Mesothelial cell of epicardium (in vitro differentiated cells): ENCODE measurements at places on chromosomes 1 and 21.
A peak's percentile ranks its signal among the peaks of the same experiment; 100 is the strongest.

DNA sequence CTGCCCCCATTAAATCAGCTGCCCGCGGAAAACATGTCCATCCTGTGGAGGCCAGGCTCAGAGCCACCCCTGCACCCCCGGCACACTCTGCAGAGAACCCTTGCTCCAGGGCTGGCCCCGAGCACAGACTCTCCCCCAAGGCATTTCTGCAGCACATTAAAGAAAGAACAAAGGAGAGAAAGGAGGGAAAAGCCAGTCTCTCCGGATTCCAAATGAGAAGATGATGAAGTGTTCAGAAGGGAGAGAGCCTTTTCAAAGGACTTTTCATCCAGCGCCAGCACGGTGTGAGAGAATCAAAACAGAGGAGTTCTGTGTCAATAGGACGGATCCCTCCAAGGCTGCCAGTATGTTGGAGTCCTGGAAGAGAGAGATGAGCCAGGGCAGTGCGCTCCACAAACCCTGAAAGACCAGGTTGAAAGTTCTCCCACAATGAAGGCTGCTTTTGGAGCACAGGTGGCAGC, 498.3 kb downstream of the NPHP4 start:
- DNase-seq, result no peak

DNA sequence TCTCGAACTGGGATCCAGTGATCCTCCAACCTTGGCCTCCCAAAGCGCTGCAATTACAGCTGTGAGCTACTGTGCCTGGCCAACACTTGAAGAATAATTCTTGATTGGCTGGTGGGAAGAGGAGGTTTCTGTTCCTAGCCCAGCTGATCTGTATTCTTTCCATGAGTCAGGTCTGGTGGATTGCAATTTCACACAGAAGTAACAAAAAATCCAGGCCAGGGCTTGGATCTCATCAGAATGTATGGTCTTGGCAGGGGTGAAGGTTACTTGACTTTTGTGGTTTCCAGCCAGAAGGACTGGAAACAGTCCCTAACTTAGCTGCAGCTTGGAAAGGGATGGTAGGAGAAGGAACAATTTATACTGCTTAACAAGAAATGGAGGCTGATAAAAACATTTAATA, 5.1 kb upstream of the HP1BP3 start:
- DNase-seq, result no peak

DNA sequence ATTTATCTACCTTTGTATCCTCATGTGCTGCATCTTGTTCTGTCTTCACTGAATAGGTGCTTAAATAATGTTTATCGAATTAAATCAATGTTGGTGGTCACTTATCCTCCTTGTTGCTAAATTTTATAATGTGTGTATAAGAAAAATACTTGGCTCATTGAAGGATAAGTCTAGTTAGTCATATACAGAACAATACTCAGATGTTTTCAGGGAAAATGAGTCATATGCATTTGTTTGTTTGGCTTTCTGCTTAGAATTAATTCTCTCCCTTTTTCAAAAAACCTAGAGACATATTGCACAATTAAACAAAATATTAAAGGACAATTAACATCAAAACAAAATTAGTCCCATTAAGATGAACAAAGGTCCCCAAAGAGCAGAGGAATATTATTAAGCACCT, 89.0 kb downstream of the UBE2U start:
- no peak for DNase-seq

- DNase-seq, result no peak
Observed at GRCh38 chr21:33480481-33481103, 818 bp upstream of the TMEM50B start.

DNA sequence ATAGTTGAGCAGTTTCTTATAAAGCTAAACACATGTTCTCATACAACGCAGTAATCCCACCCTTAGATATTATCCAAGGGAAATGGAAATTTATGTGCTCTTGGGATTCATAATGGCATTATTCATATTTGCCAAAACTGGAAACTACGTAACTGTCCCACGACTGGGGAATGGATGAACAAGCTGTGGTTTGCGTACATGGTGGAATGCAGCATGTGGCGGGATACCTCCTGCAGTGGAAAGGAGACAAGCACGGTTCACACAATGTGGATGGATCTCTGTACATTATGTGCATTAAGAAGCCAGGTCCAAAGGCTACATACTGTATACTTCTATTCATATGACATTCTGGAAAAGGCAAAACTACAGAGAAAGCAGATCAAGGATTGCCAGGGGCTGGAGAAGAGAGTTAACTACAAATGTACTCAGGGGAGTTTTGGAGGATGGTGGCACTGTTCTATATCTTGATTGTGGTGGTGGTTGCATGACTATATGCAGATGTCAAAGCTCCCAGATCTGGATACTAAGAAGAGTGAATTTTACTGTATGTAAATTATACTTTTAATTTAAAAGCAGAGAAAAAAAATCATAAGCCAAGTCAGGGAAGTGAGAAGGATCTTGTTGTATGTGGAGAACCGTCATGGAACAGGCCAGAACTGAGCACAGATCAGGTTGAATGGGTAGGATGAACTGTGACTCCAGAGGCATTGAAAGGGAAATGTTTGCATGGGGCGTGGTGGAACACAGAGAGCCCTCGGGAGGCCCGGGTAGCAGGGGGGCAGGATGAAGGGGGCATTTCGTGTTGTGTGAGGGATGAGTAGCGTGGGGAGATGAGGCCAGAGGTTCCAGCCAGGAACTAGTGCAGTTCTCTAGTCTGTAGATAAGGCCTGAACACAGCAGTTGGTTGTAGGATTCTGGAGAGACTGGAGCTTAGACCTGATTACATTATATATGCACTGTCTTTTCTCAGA, 90.7 kb downstream of the GALNT2 start:
- DNase-seq, result no peak

- no peak for DNase-seq
Observed at GRCh38 chr1:240294566-240294965, 202.9 kb downstream of the FMN2 start.

GRCh38 chr1:76090283-76091203, 16.0 kb downstream of the ST6GALNAC3 start:
- no peak for DNase-seq

- no peak for DNase-seq
Observed at GRCh38 chr1:201096041-201096461, 16.2 kb downstream of the CACNA1S start.

DNA sequence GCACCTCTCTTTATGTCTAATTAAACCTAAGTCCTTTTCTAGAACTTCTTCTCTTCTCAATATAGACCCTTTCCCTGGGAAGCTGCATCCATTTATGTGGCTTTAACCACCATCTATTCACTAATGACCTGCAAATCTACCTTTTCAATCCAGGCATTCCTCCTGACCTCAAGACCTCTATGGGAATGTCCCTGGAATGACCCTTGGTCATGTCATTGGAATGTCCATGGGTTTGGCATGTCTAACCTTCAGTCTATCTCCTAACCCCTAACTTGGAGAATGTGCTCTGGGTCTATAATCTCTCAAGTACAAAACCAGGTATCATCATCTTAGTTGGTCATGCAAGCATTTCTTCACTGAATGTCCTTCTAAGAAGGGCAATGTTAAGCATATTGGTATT, 196.1 kb downstream of the KCNH1 start:
- no peak for DNase-seq

DNA sequence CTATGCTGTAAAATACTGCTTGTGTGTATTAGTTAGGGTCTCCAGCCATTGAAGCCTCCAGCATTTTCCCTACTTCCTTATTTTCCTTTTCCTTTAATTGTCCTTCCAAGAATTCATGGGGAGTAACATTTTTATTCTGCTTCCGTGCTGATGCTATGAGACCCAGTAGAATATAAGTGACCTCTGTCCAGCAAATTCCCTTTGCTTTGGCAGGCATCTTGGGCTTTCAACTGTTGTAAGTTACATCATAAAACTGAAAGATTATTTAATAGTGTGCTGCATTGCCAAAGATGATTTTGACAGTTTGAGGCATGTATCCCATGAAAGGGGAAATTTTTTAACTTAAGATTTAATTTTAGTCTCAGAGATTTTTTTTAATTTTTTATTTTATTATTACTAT, 48.1 kb upstream of the B3GALT2 start:
- DNase-seq, result no peak

DNA sequence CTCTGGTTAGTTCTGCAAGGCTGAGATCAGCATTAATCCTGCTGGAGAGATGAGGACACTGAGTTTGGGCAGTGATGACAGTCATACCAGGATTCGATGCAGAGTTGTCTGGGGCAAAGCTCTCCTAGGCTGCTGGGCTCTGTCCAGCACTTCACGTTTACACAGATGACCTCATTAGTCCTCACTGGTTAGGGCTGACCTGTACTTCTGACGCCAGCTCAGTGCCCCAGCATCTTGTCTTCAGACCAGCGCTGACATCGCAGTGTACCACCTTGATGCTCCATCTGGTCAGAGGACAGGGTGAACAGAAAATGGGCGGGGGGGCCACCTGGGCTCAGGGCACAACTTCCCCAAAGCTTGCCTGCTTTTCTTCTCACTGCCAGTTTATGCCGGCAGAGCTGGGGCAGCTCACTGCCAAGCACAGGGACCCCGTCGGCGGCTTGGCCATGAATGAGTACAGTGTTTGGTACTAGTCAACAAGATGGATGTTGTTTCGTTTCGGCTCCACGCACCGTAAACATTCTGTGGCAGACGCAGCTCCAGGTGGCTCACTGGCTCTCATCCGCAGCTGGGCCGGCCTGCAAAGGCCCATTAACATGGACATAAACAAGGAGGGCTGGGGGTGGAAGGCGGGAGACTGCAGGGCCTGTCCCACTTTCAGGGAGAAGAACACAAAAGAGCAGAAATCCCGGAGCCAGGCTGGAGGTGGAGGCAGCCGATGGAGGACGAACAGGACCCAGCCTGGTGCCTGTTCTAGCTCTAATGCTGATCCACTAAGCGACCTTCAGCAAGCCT, 118.7 kb downstream of the GLIS1 start:
- DNase-seq, result peak; percentile 8

- no peak for DNase-seq
Observed at GRCh38 chr1:53396573-53397268, 62.5 kb upstream of the DMRTB1 start.

GRCh38 chr1:160862203-160863060, at the start of gene CD244:
CD244 (minus strand) TSS chr1:160862887; CDS start chr1:160862677, 210 bp downstream.
- DNase-seq, result no peak

GRCh38 chr1:179023946-179024650, 1.6 kb upstream of the FAM20B start:
- DNase-seq, result no peak

- DNase-seq, result no peak
Observed at GRCh38 chr1:67060811-67061218, 6.9 kb upstream of the SLC35D1 start.

DNA sequence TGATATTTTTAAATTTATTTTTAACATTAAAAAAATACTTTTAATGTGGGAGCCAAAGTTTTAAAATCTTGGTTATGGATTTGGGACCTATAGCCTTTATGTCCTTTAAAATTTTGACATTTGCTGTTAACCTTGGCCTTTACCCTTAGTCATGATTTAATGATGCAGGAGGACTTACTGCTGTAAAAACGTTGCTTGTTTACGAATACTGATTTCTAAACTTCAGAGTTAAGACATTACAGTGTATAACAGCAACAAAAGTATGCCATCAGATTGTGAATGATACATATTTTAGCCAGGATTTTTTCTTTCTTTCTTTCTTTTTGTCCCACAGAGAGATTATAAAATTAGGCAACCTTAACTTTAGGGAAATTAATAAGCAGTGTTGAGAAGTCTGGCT, 8.9 kb downstream of the RBM15 start:
- no peak for DNase-seq

DNA sequence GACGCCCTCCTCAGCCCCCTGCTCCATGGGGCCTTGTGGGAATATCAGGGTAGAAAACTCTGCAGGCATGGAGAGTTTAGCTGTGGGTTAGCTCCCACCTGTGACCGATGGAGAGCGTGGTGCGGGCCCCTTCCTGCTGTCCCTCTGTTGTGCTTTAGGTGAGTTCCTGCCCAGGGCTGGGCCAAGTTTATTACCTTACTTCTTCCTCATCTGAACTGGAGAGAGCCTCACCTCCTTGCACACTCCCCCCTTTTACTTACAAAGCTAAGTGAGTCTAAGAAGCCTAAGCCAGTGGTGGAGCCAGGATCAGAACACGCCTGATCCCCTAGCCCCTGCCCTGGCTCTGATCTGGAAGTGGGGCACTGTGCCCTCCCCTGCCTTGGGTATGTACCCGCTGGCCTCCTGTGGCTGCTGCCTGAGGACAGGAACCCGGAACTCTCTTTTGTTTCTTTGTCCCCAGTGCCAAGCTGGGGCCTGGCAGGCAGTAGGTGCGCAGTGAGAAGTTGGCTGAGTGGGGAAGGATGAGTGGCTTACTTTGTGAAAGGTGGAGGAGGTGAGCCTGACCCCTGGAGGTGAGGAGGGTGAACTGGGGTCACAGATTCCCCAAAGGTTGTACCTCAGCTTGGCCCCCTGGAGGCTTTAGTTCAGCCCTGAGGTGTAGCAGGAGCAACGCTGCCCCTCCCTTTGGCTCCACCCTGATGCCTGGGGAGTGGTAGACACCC, 32.9 kb downstream of the ARHGEF10L start:
- no peak for DNase-seq

GRCh38 chr21:31524140-31524539, 135.4 kb upstream of the SOD1 start:
- DNase-seq, result no peak

DNA sequence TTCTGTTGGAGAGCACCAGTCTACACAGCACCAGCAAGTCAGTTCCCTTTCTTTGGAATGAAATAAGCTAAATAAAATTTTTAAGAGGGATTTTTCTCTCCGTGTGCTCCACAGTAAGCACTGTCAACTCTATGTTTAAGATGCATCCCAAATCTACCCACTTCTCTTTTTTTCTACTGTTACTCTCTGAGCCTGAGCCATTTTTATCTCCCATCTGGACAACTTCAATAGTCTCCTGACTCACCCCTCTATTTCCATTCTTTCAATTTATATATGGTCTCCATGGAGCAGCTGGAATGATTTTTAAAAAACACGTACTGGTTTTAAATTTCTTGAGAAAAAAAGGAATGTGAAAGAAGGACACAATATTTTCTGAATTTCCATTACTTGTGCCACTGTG, 24.7 kb upstream of the CCT8 start:
- no peak for DNase-seq

DNA sequence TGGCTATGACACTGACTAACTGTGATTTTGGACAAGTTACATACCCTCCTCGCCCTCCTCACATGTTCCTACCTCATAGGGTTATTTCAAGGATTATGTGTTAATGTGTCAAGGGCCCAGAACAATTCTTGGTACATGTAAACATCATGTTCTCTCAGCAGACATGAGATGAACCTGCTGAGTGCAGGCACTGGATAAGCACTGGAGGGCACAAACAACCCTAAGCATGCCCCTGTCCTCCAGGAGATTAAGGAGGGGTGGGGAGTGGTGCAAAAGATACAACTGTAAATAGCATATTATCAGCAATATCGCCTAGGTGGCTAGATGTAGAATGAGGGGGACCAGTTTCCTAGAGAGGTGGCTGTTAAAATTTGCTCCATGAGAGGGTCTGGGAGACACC, 17.7 kb upstream of the RGS16 start:
- DNase-seq, result no peak

- DNase-seq, result no peak
Observed at GRCh38 chr1:30478283-30478682, 245.1 kb downstream of the MATN1 start.

DNA sequence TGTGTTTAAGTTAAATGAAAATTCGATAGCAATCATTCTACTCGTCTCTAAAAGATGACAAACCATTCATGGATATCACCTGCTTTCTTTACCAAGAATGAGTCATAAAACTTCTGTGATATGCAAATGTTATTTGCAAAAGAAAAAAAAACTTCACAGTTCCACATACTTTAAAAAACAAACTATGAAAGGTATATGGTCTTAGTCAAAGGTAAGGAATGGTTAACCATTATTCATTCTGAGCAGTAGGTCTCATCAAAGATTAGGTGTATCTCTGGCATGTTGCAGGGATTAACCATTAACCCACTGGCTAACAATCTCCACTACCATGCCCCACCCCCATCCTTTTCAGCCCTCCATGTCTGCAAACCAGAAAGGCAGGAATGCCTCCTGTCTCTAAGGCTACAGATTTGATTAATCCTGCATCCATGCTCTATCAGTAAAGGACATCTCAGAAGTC, 44.4 kb downstream of the PTPN14 start:
- DNase-seq, result no peak
